Activated naive CD4-positive, alpha-beta T cell treated with anti-CD3 and anti-CD28 coated beads, Interleukin-2, amount 10 ng/mL, durations not matched to agents 5 hours and 36 hours (primary cell): ENCODE measurements at places on chromosomes 5 and 9. TPM values are rescaled to one million over a fixed set of nuclear protein-coding genes. Genes with fewer than 3 reads are reported as not detected.

The MYOT gene
- total RNA-seq = not detected

The PCDHGA4 gene
- total RNA-seq = 0.14 TPM

The C6 gene
- total RNA-seq = not detected

The UGT3A2 gene
- not detected for total RNA-seq

The SGCD gene
- total RNA-seq = not detected

The PNPLA7 gene
- 7.0 TPM for total RNA-seq

The GPBP1 gene
- 94.4 TPM for total RNA-seq

The SLC34A1 gene
- total RNA-seq = 0.43 TPM

The TAF11L5 gene
- not detected for total RNA-seq

The SLC46A2 gene
- total RNA-seq = not detected

The ANGPTL2 gene
- not detected for total RNA-seq

The PAEP gene
- not detected for total RNA-seq
